ENCODE measurements at places on chromosomes 1 and 21.

GRCh38 chr1:212928323-212929291 lies 21.7 kb upstream of the VASH2 start:
- DNase-seq: peak; percentile 11

DNA sequence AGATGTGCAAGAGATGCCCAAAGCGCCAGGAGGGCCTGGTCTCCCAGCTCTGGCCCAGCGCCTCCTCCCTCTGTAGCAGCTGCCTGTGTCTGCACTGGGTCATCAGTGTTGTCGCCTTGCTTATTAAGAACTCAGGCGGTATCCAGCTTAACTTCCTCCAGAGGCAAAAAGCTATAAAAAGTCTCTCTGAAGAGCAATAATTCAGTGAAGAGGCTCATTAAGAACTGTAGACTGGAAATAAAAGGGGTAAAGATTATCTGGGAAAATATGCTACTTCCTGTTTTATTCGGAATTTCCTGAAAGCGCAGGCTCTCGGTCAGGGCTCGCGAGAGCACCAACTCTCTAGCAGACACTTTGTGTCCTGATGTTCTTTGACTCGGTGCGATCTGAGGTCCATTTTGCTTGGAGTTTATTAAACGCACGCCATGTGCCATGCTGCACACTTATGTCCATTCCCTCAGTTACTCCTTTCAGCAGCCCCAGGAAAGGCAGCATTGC lies 70.4 kb downstream of the MRPS6 start:
- DNase-seq: no peak

DNA sequence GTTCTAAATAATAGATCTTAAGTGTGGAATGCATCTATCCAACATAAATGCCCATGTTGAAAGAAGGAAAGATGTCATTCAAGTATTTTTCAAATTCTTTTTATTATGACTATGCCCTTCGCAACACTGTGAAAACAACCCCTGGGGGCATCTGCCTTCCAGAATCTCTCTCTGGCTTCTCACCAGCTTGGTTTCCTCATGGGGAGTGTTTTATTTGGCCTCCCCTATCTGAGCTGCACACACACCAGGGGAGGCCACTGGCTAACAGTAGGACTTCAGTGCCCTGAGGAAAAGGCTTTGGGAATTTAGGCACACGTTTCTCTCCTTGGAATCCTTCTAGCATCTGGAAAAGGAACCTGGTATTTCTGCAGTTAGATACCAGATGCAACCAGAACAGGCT lies 130.6 kb downstream of the EDEM3 start:
- DNase-seq: no peak

- DNase-seq: no peak
Measured at GRCh38 chr1:205961991-205962820, 18.9 kb upstream of the SLC26A9 start.

DNA sequence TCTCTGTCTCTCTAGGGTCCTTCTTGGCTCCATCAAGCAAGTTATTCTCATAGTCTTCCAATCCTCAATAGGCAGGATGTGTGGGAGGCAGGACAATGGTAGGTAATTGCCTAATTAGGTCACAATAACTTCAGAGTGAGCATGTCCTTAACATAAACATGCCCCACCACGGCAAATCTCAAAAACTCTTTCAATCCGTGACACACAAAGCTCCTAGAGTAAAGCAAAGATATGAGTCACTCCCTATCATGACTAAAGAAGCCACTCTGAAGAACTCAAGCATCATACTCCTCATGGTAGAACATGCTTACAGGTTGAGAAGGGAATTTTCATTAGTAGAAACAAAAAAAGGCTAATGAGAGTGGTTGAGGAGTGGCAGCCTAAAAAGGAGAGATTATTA lies 4.9 kb downstream of the HAO2 start:
- peak; percentile 52 for DNase-seq

DNA sequence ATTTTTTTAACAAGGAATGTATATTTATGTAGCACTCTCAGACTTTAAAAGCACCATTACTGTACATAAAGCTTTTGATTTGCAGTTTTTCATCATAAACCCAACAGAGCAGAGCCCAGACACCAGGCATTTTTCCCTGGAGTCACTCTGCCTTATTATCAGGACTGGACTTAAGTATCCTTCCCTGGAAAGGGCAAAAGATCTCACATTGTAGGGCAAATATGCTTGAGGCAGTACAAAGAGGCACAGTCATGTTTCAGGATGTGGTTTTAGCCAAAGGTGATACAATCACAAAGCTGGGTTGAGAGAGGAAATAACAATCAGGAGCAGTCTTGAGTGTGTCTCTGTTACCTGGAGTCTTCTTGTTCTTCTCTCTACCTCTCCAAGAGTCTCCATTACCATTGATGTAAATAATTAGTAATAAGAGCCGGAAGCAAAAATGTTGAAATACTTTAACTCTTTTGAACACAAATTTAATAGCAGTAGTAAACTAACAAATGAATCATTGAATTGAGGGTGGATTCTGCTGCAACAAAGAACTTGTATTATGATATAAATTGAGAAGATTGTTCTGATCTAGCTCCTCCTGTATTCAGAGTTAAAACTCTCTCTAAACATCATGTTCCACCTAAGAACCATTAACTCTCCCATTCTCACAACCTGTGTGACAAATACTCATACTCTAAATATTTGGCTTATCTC lies 160.5 kb downstream of the LTN1 start:
- peak; percentile 54 for DNase-seq
